ENCODE measurements at places on chromosomes 6 and 20.

- DNase-seq: peak; percentile 69
Measured at GRCh38 chr20:57902473-57902872, 192.7 kb upstream of the PMEPA1 start.

DNA sequence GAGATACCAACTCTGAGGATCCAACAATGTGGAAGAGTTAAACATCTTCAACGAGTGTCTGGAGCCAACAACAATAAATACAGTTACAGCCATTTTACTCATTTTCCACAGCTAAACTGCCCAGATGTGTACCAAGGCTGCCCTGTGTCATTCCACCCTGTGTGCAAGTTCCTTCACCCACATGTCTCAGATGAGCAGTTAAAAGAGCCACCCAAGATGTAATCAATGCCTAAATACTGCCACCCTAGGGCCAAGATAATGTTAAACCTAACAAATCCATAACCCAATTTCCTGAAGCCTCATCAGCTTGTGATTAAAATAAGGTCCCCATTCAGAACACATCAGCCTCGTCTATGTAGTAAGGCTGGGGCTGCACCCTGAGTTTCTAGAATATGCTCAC, 59.9 kb downstream of the GMDS start:
- DNase-seq: no peak

- DNase-seq: no peak
Measured at GRCh38 chr6:106097411-106098231, 11.5 kb downstream of the PRDM1 start.

GRCh38 chr20:38664284-38664683, 60.0 kb upstream of the SLC32A1 start:
- DNase-seq: no peak

DNA sequence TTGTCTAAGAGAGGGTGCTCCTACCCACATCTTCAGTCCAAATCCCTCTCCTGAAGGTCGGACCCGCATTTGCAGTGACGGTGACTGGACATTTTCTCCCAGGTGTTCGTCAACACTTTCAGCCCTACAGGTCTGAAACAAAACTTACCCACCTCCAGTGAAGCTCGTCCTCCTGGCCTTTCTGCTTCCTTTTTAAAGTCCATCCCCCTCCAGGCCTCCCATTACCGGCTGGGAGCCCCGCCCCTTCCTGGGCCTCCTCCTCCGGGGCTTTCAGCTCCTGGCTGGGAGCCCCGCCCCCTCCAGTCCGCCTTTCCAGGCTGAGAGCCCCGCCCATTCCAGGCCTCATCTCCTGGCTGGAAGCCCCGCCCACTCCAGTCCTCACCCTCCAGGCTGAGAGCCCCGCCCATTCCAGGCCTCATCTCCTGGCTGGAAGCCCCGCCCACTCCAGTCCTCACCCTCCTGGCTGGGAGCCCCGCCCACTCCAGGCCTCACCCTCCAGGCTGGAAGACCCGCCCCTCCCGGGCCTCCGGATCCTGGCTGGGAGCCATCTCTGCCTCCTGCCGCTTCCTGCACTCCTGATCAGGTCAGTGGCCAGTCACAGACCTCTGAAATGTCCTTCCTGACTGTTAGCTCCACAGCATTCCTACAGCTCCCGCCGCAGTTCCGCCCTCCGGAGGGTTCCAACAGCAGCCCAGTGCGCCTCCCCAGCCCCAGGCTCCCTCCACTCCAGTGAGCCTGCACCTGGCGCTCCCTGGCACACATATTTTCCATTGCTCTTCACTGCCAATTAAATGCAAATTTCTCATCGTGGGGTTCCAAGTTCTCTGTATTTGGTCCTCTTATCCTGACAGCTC, 98.5 kb downstream of the LY86 start:
- peak; percentile 64 for DNase-seq

- DNase-seq: no peak
Measured at GRCh38 chr20:2379511-2380229, 1.0 kb upstream of the TGM6 start.

- peak; percentile 61 for DNase-seq
Measured at GRCh38 chr6:26536571-26537159, 1.5 kb upstream of the HMGN4 start.

DNA sequence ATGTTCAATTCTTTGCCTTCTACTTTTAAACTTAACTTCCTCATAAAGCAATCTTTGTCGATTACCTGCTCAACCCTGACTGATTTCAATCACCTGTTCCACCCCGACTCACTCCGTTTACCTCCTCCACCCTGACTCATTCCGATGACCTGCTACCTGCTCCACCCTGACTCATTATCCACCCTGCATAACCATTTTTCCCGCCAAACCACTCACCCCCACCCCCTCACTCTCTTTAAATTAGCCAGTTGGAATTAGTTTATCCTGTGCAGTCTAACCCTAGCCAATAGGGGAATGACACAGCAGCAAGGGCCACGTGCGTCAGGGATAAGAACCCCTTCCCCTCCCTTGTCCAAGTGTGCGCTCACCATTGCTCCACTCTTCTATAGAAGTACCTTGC, 56.7 kb upstream of the MRAP2 start:
- no peak for DNase-seq
